ENCODE measurements at places on chromosomes 1 and 21. TPM values are rescaled to one million over a fixed set of nuclear protein-coding genes. Genes with fewer than 3 reads are reported as not detected.

Gene NBPF4
- not detected for total RNA-seq

GRCh38 chr1:157111396-157112165 is 12.0 kb upstream of the ETV3L start:
- no peak for DNase-seq

GRCh38 chr1:48659801-48660200 is 116.9 kb downstream of the BEND5 start:
- no peak for DNase-seq

DNA sequence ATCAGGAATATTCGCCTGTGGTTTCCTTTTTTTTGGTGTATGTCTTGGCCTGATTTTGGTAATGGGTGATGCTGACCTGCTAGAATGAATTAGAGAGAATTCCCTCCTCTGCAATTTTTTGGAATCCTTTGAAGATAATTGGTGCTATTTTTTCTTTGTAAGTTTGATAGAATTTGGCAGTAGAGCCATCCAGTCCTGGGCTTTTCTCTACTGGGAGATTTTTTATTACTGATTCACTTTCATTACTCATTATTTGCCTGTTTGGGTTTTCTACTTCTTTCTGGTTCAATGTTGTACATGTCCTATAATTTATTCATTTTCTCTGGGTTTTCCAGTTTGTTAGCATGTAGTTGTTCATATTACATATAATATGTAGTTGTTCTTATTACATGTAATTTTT is 48.7 kb downstream of the NTMT2 start:
- no peak for DNase-seq
